ENCODE measurements at places on chromosomes 3 and 15.

DNA sequence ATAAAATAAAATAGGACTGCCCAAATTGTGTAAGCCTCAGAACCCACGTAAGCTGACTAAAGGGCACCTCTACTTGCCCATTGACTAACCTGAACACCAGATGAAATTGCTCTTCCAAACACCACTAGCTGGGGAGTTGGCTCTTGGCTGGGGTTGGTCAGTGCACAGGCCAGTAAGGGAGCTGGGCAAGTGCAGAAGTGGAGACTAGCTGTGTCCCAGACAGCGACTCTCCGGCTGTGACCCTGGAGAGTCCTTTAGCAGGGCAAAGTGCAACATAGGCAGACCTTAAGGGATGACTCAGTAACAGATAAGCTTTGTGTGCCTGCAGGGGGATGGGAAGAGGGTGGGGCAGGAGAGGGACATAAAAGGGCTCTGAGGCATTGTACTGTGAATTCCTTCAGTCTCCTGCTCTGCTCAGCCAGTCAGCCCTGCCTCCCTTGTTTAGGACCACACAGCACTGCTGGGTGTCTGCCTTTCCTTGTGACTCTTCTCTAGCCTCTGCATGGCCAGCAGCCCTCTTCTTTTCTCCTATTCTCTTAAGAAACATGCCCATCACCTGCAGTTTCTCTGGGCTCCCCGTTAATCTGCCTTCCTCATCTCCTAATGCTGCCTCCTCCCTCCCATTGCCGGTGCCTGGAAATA, 13.2 kb downstream of the NR1I2 start:
- no peak for DNase-seq

- DNase-seq: no peak
Observed at GRCh38 chr3:113897373-113897777, 50.4 kb upstream of the ZDHHC23 start.

DNA sequence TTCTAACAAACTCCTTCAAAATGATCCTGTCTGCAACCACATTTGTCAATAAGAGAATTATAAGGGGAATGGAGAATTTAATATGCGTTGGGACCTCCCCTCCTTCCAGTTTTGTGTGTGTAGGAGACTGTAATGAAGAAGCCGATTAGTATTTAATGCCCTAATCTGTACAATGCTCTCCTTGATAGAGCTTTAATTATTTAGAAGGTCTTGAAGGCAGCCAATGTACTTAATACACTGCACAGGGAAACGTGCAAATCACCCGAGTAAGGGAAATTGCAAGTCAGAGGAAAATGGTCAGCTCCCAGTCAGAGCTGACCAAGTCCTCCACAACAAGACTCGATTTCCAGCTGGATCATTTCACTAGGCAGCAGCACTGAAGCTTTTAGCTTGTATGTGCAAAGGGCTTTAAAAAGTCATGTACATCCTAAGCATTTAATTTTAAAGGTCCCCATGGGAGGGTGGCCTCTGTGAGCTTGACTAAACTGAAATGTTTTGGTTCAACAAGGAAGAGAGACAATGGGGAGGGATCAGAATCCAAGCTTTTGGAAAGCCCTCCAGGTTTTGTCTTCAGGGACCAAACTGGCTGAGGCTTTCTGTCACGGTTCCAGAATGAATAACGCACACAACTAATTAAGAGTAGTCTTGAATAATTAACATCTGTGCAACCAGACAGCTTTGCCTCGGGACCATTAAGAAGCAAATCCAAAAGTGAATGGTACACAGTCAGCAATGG, 159.8 kb upstream of the MITF start:
- no peak for DNase-seq

GRCh38 chr3:39457361-39457760, 10.1 kb upstream of the MOBP start:
- DNase-seq: no peak

- DNase-seq: no peak
Observed at GRCh38 chr3:172716476-172716875, 5.6 kb upstream of the NCEH1 start.

DNA sequence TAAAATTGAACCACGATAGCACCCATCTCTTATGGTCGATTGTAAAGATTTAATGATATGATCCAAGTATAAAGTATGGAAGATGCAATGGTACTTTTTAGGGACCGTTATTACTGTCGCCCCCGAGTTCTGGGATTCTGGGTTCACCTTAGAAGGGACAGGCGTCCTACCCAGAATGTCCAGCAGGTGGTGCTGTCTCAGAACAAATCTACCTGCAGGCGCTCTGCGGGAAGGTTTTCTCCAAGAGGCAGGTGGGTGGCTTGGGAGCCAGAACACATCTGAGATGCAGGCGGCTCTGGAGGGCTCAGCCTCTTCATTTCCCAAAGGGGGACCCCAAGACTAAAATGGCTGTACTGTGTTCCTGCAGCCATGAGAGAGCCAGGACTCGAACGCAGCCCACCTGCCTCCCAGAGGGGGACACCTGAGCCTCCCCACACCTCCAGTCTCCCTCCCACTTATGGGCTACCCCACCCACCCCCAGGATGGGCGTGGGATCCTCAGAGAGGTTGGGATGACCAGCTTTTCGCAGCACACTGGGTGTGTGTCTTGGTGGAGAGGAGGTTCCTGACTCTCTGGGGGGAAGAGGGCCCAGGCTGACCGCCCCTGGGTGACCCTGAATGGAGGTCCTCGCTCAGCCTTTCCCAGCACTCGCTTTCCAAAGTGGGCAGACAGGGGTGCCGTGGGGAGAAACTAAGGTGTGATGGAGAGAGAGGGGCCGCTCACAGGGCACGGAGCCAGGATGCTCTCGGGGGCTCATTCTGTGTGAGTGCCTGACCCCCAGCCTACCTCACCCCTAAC, 28.1 kb upstream of the CORO2B start:
- DNase-seq: peak; percentile 76

GRCh38 chr15:41530363-41530956, 13.6 kb downstream of the RPAP1 start:
- no peak for DNase-seq

GRCh38 chr3:110341047-110341446, 730.6 kb upstream of the NECTIN3 start:
- DNase-seq: no peak

GRCh38 chr3:5115506-5116162, 6.5 kb upstream of the ARL8B start:
- DNase-seq: no peak

DNA sequence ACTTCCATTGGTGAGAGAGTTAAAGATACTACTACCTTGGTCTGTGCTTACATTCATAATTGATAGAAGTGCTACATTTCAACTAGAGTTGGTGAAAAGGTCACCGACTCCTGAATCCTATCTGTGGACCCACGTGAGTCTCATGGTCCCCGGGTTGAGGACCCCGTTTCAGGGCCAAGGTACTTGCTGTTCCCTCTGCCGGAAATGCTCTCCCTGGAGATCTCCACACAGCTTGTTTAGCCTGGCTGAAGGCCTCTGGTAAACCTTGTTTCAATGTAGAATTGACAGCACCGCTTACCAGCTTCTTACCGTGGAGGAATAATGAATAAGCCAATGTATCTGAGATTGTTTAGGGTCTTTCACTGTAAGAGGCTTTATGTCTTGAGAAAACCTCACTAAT, 226.0 kb upstream of the GOLGA6L4 start:
- DNase-seq: no peak

GRCh38 chr3:72520690-72521308, 327.4 kb downstream of the SHQ1 start:
- DNase-seq: peak; percentile 47

DNA sequence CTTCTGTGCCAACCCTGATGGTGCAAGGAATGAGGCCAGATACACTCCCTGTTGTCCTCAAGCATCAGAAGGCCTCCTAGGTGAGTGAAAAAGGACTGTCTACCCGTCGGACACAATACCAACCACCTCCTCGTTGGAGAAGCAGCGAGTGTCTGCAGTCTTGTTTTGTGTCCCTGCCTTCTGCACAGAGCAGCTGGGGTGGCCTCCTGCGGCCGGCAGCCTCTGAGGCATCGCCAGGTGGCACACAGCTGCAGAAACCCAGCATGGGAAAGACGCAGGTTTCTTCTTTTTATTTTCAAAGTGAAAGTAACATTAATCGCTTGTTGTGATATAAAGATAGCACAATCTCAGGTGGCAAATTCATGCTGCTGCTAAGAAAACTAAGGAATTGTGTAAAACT, 509.9 kb downstream of the OCA2 start:
- DNase-seq: no peak

Measured in stimulated activated CD4-positive, alpha-beta T cell treated with anti-CD3 and anti-CD28 coated beads, Interleukin-12 subunit alpha, Interleukin-12 subunit beta, amount 100 ng/mL, for 4 hours (primary cell).